ENCODE measurements at places on chromosomes 16 and 17.
A peak's percentile ranks its signal among the peaks of the same experiment; 100 is the strongest.

GRCh38 chr17:47368262-47368661, 44.5 kb downstream of the EFCAB13 start:
- no peak for DNase-seq

GRCh38 chr16:28318042-28318744, 25.9 kb downstream of the SBK1 start:
- DNase-seq = no peak

- no peak for DNase-seq
Measured at GRCh38 chr17:77189148-77189547, 48.4 kb downstream of the SEC14L1 start.

DNA sequence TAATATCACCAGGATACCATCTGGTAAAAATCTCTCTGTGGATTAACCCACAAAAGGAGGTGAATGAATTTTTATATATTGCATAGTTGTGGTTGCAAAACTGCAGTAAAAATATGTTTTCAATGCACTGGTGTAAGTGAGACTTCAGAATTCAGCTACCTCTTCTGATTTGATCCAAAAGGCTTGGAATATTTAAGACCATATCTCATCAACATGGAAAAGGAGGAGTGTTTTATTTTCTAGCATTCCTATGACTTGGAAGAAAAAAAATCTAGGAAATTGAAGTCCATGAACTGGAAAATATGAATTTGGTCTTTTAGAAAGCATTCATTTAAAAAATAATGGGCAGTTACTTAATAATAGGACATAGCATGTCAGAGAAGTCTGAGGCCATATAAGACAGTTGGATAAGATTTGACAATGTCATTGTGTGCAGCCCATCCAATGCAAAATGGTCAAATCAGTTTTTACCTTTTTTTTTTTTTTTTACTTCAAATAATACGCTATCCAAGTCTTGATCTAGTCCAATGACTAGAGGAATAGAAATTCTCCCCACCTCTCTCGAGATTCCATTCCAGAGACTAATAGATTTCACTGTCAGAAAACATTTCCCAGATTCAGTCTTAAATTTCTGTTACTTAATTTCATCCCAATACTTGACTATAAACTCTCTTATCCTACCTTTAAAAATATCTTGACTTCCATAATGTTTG, 364.9 kb upstream of the PMFBP1 start:
- no peak for DNase-seq

DNA sequence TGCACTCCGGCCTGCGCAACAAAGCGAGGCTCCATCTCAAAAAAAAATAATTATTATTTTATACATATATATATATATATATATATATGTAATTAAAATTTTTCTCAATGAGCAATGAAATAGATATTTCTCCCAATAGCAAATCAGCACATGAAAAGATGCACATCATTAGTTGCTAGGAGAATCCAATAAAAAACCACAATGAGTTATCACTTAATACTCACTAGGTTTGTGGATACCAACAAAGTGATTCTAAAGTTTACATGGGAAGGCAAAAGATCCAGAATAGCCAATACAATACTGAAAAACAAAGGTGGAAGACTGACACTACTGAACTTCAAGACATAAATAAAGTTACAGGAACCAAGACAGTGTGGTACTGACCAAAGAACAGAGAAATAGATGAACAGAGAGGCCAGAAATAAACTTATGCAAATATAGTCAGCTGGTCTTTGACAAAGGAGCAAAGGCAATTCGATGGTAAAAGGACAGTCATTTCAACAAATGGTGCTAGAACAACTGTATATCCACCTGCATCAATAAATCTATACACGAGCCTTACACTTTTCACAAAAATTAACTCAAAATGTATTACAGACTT, 13.6 kb downstream of the SMG6 start:
- no peak for DNase-seq

GRCh38 chr16:64362193-64362592, 759.7 kb downstream of the CDH11 start:
- DNase-seq = no peak

DNA sequence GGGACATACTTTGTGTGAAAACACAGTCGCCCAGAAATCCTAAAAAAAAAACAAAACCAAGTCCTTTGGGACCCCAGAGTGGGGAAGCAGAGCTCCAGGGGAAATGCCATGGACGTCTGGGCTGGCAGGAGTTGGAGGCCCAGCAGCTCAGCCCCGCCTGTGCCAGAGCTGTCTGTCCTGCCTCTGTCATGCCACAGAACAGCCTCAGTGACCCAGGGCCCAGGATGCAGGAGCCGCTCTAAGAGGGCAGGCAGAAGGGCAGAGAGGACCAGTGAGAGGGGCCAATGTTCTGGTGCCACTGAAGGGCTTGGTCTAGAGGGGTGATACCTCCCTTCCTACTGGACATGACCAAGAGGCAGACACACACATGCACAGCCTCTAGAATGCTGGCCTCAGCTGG, 166.2 kb downstream of the C16orf78 start:
- no peak for DNase-seq

DNA sequence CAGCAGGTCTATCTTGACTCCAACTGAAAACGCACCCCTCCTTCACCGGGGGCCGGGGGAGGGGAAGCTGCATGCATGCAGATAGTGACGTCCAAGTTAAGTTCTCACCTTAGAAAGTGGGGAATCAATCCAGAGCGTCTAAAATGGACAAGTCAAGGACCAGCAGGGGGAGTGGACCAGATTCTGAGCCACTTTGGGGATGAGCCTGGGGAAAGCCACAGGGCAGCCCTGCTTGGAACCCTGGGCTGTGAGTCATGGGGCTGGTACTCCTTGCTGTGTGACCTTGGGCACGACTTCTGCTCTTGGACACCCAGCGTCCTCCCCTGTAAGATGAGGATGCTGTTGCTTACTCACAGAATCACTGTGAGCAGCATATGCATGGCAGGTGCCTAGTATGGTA, 9.1 kb downstream of the TNFRSF13B start:
- no peak for DNase-seq

DNA sequence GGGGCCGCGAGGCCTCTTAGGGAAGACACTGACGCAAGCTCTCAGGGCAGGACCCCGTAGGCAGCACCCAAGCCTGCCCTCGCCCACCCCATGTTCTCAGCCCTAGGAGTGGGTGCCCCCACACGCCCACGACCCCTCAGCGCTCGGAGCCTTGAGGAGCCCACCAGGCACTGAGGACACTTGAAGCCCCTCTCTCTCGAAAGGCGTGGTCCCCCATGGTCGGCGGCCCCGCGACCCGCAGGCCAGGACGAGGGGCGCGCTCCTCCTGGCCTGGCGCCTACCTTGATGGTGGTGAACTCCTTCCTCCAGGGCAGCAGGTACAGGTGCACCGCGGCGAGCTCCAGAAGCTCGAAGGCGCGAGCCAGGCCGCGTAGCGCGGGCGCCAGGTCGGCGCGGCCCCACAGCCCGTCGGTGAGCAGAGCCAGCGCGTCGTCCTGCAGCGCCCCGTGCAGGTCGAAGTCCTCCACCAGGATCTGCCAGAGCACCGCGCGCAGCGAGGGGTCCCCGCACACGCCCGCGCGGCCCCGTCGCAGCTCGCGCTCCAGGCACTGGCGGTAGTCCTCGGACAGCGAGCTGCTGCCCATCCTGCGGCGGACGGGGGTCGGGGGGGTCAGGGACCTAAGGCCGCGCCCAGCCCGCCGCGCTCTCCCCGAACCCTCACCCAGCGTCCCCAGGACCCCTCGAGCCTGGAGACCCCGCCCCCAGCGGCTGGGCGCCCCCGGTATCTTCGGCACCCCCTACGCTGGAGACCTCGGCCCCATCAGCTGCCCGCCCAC, 668 bp downstream of the SPATA2L start:
- peak; percentile 50 for DNase-seq
